NCI-H2171 (cell line): ENCODE measurements at places on chromosomes 5 and 9.

DNA sequence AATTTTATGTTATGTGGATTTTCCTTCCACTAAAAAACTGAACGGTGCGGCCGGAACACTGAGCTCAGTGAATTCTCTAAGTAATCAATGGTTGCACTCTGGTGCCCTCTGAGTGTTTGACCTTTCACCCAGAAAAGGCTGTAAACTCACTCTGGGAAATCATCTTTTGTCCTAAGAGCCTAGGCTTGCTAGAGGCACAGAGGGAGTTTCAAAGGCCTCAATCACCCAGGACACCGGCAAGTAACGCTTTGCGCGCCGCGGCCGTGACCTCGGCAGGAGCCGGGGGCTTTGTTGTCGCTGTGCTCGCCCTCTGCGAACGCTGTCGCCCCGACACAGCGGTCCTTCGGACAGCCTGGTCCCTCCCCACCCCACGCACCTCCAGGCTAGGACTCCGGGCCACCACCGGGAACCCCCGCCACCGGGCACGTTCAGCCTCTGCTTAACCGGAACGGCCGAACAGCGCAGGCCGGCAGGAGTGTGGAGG is 703 bp downstream of the ISCA1 start:
- DNase-seq = no peak

DNA sequence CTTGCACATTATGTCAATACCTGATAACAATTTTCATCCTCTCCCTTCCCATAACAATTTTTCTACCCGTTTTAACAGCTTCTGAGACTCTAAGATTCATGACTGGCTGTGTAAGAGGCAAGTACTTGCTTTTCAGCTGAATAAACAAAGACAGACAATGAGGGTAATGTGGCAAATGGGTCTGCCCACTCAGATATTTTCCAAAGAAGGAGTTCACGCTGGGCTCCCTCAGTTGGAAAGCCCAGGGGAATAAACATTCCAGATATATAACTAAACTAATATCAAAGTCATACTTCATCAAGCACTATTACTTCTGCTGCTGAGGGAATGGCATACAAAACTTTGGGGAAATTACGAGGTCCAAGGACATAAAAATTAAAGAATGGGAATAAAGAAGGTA is 24.4 kb downstream of the MEGF9 start:
- DNase-seq = peak; percentile 16

DNA sequence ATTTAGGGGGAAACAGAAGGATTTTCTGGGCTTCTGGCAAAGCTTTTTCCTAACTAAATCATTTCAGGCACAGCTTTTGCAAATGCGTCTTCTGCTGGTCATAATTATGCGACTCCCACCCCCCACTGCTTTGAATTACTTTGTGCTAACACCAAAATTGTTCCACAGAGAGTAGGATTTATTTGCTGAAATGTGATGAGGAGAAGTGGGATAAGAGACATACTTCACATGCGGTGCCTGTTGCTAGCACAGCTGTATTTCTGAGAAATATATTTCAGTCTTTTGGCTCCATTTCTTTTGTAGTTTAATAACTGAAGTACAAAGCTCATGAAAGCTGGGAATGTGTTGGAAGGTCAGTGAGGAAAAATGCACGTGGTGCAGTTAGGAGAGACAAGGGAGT is 83.2 kb upstream of the TAS2R1 start:
- DNase-seq = no peak

GRCh38 chr9:126702151-126703001 is 88.6 kb downstream of the LMX1B start:
- DNase-seq = no peak

GRCh38 chr5:109830955-109831502 is 141.3 kb downstream of the MAN2A1 start:
- DNase-seq = no peak

GRCh38 chr5:110063640-110064602 is 374.2 kb downstream of the MAN2A1 start:
- no peak for DNase-seq

DNA sequence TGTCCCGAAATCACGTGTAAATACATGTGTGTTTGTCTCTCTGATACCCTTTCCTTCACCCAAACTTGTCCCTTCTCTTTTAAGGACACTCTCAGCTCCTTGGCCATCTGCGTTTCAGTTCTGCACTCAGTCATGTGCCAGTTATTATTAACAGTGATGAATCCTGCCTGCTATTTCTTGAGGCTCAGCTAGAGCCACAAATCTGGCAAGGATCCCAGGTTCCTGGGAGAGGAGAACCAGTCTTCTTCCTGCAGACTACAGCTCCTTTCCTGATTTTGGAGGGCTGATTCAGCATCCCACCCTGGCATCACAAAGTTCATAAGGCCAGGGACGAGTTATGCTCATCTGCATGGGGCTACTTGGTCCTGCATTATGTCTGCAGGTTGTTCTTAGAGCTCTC is 5.6 kb downstream of the MAMDC2 start:
- DNase-seq = peak; percentile 49

DNA sequence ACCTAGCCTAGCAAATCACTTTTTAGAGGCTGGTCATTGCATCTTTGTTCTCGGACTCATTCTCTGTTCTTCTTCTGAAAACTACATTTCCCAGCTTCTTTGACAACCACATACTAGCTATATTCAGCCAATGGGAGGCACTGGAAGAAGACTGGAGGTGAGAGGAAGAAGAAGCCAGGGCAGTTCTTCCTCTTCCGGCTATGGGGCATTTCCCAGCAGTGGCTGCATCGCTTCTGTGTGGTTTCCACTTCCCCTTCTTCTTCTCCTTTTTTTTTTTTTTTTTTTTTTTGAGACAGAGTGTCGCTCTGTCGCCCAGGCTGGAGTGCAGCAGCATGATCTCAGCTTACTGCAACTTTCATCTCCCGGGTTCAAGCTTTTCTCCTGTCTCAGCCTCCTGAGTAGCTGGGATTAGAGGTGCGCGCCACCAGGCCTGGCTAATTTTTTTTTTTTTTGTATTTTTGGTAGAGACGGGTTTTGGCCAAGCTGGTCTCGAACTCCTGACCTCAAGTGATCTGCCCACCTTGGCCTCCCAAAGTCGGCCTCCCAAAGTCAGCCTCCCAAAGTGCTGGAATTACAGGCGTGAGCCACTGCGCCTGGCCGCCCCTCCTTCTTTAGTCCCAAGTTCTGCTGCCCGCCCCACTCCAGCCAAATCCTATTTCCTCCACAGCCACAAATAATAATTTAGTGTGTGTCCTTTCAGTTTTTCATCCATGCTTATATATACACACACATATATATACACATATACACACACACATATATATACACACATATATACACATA is 6.9 kb upstream of the UBAP1 start:
- DNase-seq = no peak
